Stimulated activated CD8-positive, alpha-beta memory T cell treated with anti-CD3 and anti-CD28 coated beads, Interleukin-7, amount 100 ng/mL, for 1 hour (primary cell): ENCODE measurements at places on chromosomes 2 and 18.

- DNase-seq: no peak
These were observed 281.8 kb upstream of the TCF4 start for GRCh38 chr18:55869556-55870501.

- no peak for DNase-seq
These were observed 210.3 kb upstream of the RBMS1 start for GRCh38 chr2:160703648-160704585.

GRCh38 chr18:45161850-45162249, 453.4 kb upstream of the SLC14A2 start:
- no peak for DNase-seq

DNA sequence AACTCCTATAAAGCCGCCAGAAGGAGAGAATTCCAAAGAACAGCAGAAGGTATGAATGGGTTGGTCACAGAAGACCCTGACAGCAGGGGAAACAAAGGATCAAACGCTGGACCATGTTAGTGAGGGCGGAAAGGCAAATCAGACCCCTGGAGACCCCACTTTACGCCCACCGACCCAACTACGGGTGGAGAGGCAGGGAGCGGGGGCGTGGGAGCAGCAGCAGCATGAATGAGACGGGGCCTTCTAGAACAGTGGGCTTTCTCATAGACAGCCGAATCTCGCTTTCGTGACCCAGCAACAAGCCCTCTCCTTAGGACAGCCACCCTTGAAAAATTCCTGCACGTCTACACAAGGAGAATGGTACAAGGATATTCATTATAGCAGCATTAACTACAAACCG, 191.0 kb downstream of the HDAC4 start:
- no peak for DNase-seq

- no peak for DNase-seq
These were observed 144.7 kb downstream of the BABAM2 start for GRCh38 chr2:28035163-28035690.

GRCh38 chr2:164792316-164793170, 49.1 kb downstream of the COBLL1 start:
- no peak for DNase-seq

- no peak for DNase-seq
These were observed 10.9 kb downstream of the PELI1 start for GRCh38 chr2:64133354-64133753.

- DNase-seq: no peak
These were observed 121.2 kb downstream of the CAPN13 start for GRCh38 chr2:30686000-30686399.

GRCh38 chr2:177143444-177143843, 69.2 kb upstream of the HNRNPA3 start:
- DNase-seq: no peak

DNA sequence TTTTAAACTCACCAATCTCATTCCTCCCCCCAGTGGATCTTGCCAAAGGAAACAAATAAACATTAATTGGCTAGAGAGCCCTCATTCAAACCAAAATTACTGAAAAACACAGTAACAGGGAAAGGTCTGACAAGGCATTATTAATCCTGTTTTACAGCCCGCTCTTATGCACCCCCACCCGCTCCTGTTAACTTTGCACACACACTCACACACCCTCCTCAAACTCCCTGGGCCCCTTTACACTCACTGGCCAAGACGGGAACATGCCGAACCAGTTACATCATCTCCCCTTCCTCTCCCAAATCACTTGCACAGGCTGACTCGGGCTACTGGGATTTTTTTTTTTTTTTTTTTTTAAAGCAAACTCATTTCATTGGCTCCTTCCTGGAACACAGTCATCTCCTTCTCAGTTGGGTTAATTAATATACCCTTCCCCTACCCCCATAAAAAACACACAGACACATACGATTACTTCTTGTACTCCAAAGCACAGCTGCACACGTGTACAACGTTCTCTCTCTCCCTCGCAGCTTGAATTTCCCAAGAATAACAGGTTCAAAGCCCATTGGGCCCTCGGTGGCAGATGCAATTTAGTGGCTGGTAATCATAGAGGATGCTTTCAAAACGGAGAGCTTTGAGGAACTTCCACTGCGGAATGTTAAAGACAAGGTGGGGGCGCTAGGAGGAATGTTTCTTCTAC, 31.8 kb downstream of the KLF7 start:
- no peak for DNase-seq

- DNase-seq: no peak
These were observed 410.4 kb downstream of the RAD51AP2 start for GRCh38 chr2:17107871-17108270.

GRCh38 chr18:8799596-8800441, 94.5 kb downstream of the MTCL1 start:
- no peak for DNase-seq

- no peak for DNase-seq
These were observed 70.4 kb downstream of the LRPPRC start for GRCh38 chr2:43925431-43925830.

- DNase-seq: no peak
These were observed 433.0 kb downstream of the ZEB2 start for GRCh38 chr2:144086965-144087364.

DNA sequence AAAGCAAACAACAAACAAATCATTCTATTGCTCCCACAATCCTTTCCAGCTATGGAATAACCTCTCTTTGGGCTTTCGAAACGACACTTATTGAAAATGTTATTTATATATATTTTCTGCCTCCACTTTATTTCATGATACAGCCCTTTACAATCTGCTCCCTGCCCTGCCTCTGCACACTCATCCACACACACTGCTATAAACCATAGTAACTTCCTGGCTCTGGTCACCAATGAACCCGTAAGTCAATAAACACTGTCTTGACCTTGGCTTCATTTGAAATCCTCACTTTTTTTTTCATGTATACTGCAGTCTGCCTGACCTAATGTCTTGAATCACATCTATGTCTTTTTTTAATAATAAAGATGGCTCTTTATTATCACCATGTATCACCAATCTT, 161.5 kb downstream of the SLC39A10 start:
- DNase-seq: no peak

GRCh38 chr2:232525791-232526371, at the start of gene CHRND:
Gene CHRND (plus strand): TSS chr2:232526160. CDS start chr2:232526216, 56 bp downstream.
- no peak for DNase-seq

- no peak for DNase-seq
These were observed 282.7 kb upstream of the STON1 start for GRCh38 chr2:48247206-48247605.

GRCh38 chr2:45315861-45316260, 295.2 kb downstream of the SRBD1 start:
- DNase-seq: no peak
